ENCODE measurements at places on chromosomes 13 and 19.

GRCh38 chr19:52535771-52536447, 8.4 kb downstream of the ZNF808 start:
- DNase-seq = peak; percentile 88

GRCh38 chr19:48230555-48231129, 25.1 kb downstream of the CARD8 start:
- DNase-seq = no peak

- DNase-seq = no peak
These were observed 254.2 kb upstream of the ZNF507 start for GRCh38 chr19:32091241-32091640.

DNA sequence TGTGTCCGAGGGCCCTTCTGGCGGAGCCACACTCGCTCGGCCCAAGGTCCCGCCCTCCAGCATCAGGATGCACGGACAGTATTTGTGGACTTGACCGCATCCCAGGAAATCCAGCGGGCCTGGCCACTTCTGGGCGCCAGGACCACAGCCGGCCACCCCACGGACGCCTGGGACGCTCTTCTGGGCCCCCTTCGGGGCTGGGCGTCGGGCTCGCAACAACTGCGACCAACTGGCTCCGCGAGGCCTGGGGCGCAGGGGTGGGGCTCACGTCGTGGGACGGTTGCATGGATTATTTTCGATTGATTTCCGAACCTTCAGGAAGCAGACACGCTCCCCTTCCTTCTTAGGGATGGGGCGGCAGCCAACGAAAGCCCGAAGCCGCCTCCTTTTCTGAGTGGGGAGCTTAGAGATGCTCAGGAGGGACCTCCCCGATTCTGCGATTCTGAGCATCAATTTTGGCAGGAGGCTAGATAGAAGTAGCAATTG, 521 bp upstream of the NUP58 start:
- DNase-seq = peak; percentile 10

DNA sequence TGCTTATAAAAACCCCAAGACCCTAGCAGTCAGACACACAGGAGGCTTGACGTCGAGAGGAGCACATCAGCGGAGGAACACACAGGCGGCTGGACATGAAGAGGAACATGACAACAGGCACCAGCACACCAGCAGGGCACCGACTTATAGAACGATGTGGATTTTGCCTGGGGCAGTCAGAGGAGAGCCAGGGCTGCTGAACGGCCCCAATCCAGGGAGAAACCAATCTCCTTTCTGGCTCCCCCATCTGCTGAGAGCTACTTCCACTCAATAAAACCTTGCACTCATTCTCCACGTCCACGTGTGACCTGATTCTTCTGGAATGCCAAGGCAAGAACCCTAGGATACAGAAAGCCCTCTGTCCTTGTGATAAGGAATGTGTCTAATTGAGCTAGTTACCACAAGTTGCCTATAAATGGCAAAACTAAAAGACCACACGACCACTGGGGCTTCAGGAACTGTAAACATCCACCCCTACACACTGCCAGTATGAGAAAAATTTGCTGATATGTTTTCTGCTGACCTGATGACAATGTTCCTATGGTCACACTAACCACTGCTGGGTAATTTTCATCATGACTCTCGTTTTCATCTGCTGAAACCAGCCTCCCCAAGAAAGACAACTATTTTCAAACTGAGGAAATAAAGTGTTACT, 35.8 kb upstream of the CEACAM21 start:
- DNase-seq = no peak

DNA sequence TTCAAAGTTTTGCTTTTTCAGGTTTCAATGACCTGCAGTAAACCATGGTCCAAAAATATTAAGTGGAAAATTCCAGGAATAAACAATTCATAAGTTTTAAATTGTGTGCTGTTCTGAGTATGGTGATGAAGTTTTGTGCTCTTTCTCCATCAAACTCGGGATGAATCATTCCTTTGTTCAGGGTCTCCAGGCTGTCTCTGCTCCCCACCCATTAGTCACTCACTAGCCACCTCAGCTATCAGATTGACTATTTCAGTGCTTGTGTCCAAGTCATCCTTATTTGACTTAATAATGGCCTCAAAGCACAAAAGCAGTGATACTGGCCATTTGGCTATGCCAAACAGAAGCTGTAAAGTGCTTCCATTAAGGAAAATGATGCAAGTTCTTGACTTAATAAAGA, 1140.4 kb downstream of the EFNB2 start:
- no peak for DNase-seq

- DNase-seq = no peak
These were observed 1586.1 kb downstream of the OLFM4 start for GRCh38 chr13:54614726-54615125.

GRCh38 chr19:56748378-56748777, 76.8 kb upstream of the ZNF835 start:
- no peak for DNase-seq

DNA sequence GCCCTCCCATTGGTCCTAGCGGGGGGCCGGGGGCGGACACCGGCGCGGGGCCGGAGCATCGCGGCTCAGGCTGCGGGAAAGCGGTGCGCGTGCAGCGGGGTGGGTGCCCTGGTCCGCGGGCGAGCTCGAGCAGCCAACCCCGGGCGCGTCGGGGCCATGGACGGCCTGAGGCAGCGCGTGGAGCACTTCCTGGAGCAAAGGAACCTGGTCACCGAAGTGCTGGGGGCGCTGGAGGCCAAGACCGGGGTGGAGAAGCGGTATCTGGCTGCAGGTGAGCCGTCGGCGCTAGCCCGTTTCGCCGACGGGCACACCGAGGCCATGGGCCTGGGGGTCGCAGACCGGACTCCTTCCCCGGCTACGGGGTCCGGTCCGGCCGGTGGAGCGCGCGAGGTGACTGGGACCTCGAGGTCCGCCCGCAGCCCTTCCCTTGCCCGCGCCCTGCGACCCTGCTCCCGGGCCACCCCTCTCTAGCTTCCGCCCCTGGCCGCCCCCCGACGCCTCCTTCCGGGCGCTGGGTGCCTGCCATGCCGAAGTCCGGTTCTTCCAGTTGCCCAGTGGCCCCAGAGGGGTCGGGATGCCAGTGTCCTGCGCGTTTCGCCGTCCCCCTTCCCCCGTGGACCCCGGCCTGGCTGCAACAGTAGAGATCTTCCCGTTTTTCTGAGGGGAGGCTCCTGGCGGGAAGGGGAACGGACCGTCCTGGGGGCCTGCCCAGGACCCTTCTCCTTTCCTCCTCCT, at the start of gene REEP6:
Gene REEP6 (plus strand): TSS at position 68 of the 735 bp plus-strand sequence. CDS start 89 bp downstream, at position 157.
- DNase-seq = no peak

GRCh38 chr19:18312092-18312534, 10.8 kb downstream of the LSM4 start:
- no peak for DNase-seq

DNA sequence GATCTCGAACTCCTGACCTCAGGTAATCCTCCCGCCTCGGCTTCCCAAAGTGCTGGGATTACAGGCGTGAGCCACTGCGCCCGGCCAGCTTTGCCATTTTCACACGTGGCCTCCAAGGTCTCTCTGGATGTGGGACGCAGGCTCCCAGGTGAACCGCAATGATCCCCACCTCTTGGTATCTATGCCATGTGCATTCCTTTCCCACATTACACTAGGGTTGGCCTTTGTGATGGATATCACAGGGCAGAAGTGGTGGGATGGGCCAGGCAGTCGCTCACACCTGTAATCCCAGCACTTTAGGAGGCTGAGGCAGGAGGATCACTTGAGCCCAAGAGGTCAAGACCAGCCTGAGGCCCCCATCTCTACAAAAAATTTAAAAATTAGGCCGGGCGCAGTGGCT, 22.4 kb downstream of the FGF21 start:
- no peak for DNase-seq

DNA sequence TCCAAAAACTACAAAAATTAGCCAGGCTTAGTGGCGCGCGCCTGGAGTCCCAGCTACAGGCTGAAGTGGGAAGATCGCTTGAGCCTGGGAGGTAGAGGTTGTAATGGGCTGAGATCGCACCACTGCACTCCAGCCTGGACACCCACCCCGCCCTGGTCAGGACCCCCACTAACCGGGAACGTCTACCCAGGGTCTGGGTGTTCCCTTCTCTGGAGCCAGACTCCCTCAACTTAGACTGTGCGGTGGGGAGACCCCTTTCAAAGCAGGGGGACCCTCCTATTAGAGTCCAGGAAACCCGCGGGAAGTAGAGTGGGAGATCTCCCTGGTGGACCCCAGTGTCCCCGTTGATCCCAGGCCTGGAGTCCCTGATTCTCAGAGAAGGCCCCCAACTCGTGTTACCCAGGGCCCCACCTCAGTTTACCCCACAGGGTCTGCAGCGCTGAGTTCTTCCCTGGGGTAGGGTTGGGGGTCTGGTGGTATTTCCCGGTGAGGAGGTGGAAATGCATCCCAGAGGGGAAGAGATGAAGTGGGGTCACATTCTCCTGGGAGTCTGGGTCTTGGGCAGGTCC, 6.1 kb upstream of the ARRDC2 start:
- DNase-seq = no peak

DNA sequence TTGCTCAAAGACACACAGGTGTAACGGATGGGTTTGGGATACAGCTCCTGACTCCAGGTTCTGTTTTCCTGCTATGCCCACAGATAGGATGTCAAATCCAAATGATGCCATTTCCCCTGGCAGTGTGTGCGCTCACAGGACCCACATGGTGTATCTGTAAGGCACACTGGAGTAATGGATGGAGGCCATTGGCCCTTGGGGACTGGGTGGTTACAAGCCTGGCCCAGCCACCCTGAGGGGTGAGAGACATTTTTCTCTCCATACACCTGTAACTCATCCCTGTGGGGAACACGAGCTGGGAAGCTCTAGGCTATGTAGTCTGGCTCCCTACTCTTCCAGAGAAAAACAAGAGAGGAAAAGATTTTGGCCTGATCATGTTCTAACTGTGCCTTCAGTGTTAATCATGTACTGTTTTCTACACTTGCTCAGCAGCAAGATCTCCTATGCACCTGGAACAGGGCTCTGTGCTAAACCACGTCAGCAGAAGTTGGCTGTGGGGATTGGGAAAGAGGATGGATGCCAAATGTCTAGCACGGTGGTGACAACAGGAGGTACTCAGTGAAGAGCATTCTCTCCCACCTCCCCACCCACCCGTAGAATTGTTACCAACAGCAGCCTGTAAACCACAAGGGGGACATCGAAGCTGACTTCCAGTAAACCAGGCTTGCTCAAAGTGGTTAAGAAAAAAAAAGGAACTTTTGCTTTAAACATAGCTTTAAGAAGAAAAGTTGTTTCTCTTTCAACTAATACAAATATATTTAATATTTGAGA, 237.0 kb downstream of the LACC1 start:
- DNase-seq = no peak

All from activated gamma-delta T cell treated with anti-CD3 and anti-CD28 coated beads, Interleukin-2, amount 50 U/mL, for 16 hours (primary cell).